ENCODE measurements at places on chromosomes 5 and 9.

- no peak for DNase-seq
Measured at GRCh38 chr5:124060413-124061067, 548.6 kb downstream of the CSNK1G3 start.

GRCh38 chr5:91179018-91179417 is 204.1 kb downstream of the ARRDC3 start:
- no peak for DNase-seq

DNA sequence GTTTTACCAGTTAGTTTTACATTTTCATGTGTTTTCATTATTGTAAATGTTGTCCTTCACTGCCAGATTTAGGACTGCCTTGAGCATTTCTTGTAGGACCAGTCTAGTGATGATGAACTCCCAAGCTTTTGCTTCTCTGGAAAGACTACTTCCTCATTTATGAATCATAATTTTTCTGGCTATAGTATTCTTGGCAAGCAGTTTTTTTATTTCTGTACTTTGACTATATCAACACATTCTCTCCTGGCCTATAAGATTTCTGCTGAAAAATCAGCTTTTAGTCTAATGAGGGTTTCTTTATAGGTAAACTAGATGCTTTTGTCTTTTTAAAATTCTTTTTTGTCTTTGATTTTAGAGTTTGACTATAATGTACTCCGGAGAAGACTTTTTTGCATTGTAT is 256.8 kb upstream of the GRAMD2B start:
- no peak for DNase-seq

DNA sequence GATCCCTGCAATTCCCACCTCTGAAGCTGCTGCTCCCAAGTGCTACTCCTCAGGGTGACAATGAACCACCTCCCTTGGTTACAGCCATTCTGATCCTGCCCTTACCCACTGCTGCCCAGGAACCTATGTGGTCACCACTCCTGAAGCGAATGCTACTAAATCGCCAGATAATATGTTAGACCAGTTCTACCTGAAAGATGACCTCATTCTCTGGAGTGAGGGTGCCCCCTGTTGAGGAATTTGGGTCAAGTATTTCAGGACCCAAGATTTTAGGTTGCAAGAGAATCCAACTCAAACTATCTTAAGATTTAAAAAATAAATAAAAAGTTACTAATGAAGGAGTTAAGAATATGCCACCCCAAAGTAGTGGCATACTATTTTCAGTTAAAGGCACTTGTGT is 5.8 kb upstream of the SNAPC3 start:
- peak; percentile 68 for DNase-seq

DNA sequence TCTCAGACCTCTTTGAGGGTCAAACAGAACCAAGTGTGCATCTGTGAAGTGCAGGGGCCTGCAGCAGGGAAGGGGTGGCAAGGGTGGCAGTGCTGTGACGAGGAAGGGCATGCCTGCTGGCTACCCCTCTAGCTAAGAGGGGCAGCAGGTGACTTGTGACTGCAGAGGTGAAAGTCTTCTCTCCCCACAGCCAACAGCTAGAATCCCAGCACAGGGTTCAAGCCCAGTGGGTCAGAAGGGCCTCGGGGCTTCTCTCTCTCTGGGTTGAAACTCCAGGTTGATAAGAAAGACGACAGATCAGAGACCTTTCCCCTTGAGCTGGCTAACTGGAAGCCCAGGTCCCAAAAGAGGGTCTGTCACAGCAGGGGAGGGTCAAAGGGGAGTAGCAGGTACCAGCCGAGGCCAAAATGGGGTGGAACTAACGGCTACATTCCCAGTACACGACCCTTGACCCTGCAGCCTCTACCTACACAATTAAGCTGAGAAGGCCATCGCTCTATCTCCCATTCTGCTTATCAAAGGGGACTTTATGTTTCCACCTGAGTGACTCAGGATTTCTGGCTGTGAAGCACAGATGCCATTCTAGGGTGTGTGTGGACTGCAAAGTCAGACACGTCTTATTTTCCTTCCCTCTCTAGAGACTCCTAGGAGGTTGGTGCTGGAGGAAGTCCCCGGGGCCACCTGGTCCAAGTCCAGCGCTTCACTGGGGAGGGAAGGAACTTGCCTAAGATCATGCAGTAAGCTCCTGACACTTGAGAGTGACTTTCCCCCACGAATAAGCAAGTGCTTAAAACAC is 14.6 kb downstream of the ANKS6 start:
- no peak for DNase-seq

GRCh38 chr5:94793816-94794198 is 175.3 kb downstream of the SLF1 start:
- peak; percentile 27 for DNase-seq

DNA sequence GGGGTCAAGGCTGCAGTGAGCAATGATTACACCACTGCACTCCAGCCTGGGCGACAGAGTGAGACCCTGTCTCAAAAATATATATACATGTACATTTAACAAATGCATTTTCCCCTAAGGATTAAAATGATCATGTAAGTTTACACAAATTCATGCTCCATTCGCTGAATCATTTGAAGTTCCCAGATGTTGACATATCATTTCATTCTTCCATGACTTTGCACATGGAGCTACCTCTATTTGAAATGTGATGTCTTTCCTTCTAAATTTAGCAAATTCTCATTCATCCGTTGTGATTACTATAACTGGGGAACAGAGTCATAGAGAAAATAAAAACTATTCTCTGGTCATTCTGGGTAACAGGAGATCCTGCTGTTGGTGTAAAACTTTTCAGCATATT is 10.6 kb downstream of the PTGER4 start:
- DNase-seq = no peak

DNA sequence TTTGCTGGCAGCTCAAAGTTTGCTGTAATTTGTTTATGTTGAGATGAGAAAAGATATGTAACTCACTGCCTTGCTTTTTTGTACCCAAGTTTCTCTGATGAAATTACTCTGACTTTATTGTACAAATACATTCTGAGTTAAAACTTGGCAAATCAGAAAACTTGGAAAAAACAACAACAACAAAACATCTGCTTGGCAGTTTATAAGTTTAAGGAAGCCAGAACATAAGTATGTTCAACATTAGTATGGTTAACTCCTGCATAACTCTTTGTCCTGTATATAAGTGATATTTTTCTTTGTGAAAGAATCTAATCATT is 233.1 kb downstream of the MAST4 start:
- DNase-seq = no peak

DNA sequence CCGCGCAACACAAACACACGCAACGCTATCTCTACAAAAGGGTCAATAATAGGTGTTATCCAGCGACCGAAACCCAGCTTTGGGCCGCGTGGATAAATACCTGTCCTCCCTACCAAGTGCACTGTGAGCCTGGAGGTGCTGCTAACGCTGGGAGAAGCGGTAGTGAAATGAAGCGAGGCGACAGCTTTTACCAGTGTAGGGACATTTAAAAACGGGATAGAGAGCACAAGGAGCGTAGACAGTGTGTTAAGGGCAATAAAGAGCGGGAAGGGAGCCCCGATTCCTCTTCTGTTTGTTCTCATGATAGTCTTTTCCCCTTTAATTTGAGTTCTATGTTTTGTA is 421 bp upstream of the DEPDC1B start:
- peak; percentile 5 for DNase-seq

DNA sequence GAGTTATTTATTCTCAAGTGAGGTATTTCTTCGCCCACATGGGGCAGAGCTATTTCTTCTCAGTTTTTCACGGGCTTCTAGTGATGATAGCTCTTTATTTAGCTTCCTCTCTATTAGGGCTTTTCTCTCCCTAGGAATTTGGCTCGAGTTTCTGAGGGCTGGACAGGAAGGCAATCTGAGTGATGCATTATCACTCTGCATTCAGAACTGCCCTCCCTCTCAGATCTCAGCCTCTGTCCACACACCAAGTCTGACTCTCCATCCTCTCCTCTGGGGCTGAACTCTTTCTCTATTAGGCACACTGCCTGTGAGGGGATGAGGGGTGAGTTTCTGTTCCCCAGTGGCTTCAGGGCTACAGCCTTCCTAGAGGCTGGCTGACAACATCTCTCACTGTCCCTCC is 14.9 kb upstream of the SCAMP1 start:
- DNase-seq = no peak

DNA sequence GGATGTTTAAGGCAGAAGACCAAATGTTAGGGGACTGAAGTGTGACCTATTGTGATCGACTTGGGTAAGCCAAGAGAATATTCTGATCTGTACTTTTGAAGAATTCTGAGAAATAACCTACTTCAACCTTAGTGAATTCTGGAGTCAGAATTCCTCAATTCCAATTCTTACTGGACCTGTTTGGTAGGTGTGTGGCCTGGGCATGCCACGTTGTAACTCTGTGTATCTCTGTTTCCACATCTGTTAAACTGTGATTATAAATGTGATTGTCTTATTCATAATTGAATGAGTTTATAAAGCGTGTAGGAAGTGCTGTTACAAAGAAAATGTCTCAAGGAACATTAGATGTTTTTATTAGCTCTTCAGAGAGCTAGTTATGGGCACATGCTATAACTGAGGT is 64.5 kb downstream of the TUSC1 start:
- no peak for DNase-seq

DNA sequence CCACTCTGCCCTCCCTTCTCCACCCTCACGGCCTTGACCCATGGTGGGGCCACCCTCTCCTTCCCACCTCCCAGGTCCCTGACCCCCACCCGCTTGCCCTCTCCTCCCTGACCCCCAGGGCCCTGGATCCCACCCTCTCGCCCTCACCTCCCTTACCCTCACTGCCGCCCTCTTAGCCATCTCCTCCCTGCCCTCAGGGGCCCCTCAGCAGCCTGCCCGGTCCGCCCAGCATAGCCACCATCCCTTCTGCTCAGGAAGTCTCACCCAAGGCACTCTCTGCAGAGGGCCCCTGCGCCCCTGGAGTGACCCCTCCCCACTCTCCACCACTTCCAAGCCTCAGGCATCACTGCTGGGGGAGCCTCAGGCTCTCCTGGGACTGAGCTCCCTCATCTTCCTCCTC is 66.3 kb downstream of the MRPL36 start:
- no peak for DNase-seq

- DNase-seq = no peak
Measured at GRCh38 chr9:97934321-97935115, 3.5 kb downstream of the HEMGN start.

DNA sequence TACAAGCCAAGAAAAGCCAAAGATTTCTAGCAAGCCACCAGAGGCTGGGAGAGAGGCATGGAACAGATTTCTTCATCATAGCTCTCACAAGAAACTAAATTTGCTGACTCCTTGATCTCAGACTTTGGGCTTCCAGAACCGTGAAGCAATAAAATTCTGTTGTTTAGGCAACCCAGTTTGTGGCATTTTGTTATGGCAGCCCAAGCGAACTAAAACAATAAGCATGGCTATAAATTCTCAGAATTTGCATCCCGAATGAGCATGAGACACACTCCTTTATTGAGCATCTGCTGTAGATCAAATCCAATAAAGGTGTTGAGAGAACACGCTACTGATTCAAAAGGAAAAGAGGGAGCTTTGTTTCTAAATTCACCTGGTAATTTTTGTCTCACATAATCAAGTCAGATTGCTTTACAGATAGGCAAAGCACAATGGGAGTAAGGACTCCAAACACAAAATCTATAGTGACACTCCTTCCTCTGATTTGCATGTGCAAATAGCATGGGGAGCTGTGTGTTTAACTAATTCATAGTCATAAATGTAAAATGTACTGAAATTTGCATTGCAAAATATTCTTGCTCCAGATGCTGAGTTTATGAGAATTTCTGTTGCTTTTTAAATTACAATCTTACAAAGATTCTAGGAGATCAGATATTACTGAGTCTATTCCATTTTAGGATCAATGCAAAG is 308.7 kb downstream of the MED10 start:
- DNase-seq = no peak

- DNase-seq = no peak
Measured at GRCh38 chr5:95615164-95615467, 4.8 kb upstream of the GPR150 start.
